NCI-H2081 treated with DMSO at 0.1 percent for 48 hours (cell line): ENCODE measurements at places on chromosomes 1 and 21.

- no peak for DNase-seq
Observed at GRCh38 chr1:27993241-27993640, 33.5 kb downstream of the XKR8 start.

DNA sequence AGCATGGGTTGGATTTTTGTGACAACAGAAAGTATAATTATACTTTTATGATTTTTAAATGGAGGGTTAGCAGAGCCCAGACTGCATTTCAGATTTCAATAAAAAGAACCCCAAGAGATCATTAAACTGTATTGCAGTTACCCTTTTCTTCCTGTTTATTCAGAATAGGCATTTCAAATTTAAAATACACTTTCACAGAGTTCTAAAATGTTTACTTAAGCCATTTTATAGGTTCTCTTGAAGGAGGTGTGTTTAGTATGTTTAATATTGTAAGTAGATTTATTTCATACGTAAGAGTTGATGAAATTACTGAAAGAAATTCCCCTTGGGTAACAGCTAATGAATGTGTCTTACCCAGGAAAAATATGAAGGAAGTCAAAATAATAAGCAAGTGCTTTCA, 17.4 kb downstream of the UAP1 start:
- no peak for DNase-seq

DNA sequence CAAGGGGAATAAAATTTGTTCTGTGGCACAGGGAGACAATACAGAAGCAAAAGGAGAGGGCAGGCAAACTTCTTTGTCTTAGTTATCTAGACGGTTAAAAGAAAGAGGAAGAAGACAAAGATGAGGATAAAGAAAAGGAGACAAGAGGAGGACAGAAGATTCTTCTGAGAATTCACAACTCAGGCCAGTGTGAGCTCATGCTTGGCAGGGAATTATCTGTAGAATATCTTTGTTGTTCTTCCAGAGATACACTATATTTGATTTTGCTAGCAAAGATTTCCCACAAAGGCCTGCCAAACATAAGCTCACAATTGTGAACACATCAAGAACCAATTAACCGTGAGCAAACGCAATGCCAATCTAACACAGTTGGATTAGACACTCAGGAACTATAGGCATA, 21.4 kb downstream of the SLC16A1 start:
- DNase-seq = no peak

- no peak for DNase-seq
Observed at GRCh38 chr1:48190881-48191280, 31.6 kb upstream of the SLC5A9 start.

DNA sequence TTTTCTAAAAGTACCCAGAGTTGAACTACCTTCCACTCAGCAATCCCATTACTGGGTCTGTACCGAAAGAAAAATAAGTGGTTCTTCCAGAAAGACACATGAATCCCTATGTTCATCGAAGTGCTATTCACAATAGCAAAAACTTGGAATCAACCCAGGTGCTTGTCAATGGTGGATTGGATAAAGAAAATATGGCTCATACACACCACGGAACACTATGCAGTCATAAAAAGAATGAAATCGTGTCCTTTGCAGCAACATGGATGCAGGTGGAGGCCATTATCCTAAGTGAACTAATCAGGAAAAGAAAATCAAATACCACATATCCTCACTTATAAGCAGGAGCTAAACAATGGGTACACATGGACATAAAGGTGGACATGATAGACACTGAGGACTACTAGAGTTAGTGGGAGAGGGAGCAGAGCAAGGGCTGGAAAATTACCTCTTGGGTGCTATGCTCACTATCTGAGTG, 32.9 kb upstream of the JUN start:
- DNase-seq = no peak

DNA sequence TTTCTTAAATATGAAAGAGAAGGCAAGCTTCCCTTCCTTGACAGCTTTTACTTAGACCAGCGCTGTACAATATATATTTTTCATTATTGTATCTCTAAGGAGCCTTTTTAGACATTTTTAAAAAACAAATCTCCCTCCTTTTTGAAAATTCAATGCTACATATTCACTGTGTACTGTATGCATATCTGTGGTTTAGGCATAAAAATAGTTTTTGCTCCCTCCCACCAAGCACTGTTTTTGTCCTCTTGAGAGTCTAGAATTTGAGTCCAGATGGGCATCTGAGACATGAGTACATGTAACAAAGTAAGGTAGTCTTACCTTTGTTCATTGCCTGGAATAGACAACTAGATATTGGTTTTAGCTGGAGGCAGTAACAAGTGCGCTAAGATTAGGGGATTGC, 488.5 kb upstream of the RUNX1 start:
- DNase-seq = no peak

DNA sequence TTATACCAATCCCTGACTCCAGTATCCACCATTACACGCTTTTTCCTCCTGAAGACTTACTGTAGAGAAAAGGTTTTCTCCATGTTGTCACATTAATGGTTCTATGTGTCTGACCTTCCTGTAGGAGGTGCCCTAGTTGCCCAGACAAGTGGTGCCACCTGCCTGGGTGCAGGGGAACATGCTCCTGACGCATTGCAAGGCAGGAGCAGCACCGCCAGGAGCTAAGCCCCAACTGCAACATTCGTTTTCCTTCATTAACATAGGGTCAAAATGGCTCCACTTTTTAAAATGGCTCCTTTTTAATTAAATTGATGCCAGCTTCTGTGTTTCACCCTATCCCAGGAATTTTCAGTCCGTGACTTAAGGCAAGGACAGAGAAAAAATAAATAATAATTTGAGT, 220.1 kb upstream of the SAMSN1 start:
- DNase-seq = no peak

GRCh38 chr21:25934771-25935224, 200.0 kb downstream of the GABPA start:
- DNase-seq = no peak

DNA sequence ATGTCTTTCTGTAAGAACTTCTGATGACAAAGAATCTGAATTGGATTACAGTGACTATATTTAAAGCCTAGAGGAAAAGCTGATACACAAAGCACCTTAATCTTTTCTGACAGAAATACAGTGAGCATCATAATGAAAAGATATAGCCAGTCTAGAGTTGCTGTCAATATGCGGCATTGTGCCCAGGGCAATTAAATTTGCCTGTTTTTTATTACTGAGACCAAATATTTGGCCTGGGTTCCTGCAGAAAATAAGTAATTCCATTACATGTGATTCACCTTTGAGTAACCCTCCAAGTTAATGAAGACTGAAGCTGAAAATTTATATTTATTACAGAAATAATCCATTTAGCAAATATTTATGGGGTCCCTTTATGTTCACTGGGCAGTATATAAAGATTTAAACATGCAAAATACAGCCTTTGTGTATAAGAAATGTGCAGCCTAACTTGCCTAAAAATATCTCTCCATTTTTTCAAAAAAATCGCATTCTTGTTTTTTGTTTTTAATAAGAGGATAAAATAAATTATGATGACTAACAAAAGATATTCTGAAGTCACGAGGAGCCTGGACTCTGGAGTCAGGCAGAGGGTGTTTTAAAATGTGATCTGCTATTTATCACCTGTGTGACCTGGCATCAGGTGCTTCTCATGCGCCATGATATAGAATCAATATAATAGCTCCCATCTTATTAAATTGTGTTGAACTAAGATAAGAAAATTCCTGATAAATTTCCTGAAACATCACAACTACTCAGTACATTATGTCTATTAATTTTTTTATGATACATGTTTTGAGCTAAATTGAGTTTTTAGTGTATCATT, 83.6 kb downstream of the SGIP1 start:
- DNase-seq = no peak

DNA sequence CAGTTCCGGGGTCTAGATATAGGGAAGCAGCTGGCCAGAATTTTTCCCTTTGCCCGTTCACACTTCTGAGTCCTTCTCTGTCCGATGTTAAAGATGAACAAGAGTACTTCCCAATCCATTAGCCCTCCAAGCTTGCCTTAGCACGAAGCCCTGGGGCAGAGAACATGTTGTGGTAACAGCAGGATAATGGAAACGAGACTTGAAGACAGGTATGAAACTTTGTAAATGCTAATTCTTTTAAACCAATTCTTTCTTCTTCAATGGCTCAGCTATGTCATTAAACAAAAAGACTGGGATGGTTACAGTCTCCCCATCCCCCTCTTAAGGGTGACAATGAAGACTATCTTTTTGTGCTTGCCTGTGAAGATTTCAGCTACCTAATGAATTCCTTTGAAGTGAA, 218.5 kb downstream of the PLA2G4A start:
- no peak for DNase-seq

GRCh38 chr1:47527653-47528272, 89.9 kb downstream of the FOXD2 start:
- DNase-seq = no peak

GRCh38 chr1:64898107-64898861, 68.1 kb downstream of the JAK1 start:
- no peak for DNase-seq

DNA sequence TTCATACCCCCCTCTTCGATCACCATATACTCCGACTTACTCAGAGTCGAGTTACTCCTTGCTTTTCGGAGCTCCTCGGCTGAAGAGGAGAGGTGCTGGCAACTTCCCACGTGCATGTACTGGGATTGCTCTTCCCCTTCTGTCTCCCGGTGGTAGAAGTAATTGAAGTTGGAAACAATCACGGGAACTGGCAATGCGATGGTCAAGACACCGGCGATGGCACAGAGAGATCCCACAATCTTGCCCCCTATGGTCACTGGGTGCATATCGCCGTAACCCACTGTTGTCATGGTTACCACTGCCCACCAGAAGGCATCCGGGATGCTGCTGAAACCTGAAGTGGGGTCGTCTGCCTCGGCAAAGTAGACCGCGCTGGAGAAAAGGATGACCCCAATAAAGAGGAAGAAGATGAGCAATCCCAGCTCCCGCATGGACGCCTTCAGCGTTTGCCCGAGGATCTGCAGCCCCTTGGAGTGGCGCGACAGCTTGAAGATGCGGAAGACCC, 1.5 kb downstream of the KCNA3 start:
- no peak for DNase-seq

DNA sequence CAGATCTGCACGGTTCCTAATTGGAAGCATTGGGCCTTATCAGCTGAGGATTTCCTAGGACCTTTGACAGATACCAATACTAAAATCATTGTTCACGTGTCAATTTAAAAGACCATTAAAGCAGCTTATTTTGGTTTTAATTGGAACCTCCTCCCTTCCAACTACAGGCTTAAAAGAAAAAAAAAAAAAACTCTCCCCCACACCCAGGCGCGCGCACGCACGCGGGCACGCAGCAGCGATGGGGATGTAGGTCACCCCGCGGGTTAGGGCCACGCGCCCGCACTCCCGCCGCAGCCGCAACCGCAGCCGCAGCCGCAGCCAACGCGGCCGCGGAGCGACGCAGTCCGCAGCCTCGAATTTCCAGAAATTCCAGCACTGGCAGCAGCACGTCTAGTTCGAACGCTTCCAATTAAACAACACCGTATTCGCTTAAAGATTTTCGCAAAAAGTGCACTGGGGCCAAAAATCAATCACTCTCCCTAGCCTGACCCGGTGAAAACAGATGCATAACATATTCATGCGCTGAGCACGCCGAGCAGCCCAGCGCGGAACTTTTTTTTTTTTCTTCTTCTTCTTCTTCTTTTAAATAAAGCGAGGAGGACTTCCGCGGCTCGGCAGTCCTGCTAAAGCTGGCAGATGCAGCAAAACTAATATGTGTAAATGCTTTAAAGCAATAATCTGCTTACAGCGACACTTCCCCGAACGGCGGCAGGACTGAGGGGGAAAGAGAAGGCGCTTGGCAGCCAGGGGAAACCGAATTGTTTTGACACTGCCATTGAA, 13.3 kb upstream of the BARHL2 start:
- no peak for DNase-seq

DNA sequence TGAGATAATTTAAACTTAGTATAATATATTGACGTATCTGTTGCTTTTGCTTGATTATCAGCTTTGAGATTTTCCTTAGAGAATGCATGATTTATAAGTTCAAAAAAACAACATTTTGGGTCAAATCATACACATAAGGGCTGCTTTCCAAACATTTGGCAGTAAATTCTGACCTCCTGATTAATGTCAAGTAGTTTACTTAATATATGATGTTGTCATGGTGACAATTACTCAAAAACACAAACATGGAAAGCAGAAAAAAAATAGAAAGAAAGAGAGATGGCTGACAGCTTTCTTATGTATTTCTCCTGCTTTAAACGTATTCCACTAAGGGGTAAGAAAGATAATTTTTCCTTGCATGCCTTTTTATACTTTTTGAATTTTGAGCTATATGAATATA, 258.2 kb upstream of the C1orf105 start:
- no peak for DNase-seq

DNA sequence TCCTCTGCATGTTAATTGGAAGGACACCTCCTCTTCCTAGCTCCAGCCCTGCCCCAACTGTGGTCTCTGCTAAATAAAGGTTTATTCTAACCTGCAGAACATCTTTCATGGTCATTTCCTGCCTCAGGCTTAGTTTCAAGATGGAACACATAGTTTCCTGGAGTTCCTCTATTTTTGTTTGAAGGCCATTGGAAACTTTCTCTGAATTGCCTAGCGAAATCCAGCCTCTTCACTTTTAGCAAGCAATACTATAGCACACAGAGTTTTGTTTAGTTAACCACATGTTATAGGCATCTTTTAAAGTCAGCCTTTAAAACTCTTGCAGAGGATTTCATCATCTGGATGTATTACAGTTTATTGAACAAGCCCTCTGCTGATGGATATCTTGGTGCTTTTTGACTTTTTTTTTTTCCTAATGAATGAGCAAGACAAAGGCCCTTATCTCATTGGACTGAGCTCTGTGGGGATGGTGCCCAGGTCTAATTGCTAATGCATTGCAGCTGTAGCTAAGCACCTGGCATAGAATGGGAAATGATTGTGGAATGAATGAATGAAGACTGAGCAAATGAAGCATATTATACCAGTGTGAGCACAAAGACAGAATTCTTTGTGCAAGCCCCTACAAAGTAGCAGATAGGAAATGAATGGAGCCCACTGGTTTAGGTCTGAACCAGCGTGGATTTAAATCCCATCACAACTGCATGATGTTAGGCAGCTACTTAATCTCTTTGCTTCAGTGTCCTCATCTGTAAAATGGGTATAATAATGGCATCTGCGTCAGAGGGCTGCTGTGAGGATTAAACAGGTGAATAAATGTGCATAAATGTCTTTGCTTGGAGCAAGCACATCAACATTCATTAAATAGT, 641 bp upstream of the CFAP107 start:
- no peak for DNase-seq

- DNase-seq = no peak
Observed at GRCh38 chr21:38179511-38179910, 77.3 kb upstream of the KCNJ15 start.

DNA sequence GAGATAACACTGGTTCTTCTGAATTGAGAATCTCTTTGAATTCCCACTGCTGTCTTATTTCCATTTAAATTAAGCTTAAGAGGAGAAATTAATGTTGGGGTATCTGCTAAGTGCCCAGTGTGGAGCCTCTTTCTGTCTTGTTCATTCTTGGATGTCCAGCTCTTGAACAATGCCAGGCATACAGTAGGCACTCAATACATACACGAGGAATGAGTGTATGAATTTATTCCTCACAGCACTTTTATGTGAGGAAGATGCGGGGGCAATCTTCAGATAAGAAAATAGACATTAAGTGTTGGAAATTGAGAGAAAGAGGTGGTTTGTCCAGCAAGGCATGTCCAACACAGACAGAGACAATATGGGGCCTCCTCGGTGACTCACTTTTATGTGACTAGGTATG, 11.8 kb upstream of the ATF3 start:
- no peak for DNase-seq
